ENCODE measurements at places on chromosomes 2 and 18.

DNA sequence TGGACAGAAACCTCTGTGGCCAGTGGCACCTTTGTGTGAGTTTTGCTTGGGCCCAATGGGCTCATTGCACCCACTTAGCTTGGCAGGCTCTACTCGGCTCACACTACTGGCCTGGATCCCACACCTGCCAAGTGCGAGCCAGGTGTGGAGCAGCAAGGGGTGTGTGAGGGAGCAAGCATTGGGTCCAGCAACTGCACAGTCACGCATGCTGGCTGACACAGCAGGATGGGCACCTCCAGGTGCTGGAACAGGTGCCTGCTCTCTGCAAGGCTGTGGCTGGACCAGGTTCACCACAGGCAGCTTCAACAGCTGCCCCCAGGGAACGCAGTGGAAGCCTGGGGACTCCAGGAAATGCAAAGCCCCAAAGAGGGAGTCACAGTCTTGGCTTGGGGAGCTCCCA is 94.2 kb downstream of the DOK6 start:
- H3K4me3 ChIP-seq, result no peak overlapping the region
- no peak for DNase-seq
- no peak overlapping the region for H3K27ac ChIP-seq
- H3K4me1 ChIP-seq, result no peaks in the 10 kb centered on the region
- H3K36me3 ChIP-seq, result no peaks in the 10 kb centered on the region

DNA sequence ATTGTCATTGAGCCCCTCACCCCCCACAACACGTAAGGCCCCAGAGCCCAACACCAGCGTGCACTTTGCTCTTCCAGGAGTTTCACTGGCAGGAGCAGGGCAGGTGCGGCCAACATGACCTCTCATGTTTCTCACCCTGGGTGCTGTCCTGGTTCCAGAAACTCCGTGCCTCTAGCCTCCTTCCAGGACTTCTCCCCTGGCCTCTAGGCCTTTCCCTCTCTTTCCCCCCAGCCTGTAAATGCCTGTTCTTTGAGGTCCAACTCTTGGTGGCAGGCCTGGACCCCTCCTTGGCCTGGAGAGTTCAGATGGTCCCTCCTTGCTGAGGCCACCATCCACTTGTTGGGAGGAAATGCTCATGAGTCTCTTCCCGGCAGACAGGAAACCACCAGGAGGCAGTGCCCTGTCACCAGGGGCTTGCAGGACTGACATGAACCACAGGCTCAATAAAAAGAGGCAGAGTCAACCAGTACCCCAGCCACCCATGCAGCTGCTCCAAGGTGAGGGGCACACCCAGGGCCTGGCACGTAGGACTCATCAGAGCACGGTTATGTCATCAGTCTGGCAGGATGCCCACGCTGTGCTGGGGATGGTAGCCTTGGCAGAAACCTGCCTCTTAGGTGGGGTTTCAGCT is 1.5 kb downstream of the MALL start:
- peak overlapping the region; percentile 71 for H3K4me3 ChIP-seq
- DNase-seq, result no peak
- H3K36me3 ChIP-seq, result no peaks in the 10 kb centered on the region
- peak overlapping the region; percentile 90 for H3K27ac ChIP-seq

DNA sequence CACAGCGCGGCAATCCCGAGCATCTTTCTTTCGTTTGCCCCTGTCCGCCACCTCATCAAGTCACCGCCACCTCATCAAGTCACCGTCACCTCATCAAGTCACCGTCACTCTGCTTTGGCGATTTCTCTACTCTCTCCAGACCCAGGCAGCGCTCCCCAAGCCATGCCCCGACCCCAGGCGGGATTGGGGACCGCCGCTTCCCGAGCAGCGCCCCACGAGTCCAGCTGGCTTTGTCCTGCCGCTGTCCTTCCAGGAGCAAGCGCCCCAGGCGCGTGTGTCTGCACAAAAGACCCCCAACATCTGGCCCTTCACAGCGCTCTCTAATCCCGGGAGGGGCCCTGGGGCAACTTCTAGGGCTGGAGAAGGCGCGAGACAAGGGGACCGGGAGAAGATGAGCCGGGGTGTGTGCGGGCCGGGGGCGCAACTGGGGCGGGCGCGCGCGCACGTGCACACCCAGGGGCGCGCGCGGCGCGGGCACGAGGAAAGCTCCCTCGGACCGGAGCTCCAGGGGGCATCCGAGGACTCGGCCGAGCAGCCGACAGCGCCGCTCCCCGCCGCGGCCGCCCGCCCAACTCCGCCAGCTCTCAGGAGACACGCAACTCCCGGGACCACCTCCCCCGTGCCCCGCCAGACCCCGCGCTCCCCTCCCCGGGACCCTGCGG is 633 bp upstream of the RNF152 start:
- H3K36me3 ChIP-seq, result no peaks in the 10 kb centered on the region
- H3K4me1 ChIP-seq, result peaks cover 8% of the 10 kb centered on the region
- DNase-seq, result no peak
- peak overlapping the region; percentile 90 for H3K4me3 ChIP-seq
- no peaks in the 10 kb centered on the region for H3K27me3 ChIP-seq

DNA sequence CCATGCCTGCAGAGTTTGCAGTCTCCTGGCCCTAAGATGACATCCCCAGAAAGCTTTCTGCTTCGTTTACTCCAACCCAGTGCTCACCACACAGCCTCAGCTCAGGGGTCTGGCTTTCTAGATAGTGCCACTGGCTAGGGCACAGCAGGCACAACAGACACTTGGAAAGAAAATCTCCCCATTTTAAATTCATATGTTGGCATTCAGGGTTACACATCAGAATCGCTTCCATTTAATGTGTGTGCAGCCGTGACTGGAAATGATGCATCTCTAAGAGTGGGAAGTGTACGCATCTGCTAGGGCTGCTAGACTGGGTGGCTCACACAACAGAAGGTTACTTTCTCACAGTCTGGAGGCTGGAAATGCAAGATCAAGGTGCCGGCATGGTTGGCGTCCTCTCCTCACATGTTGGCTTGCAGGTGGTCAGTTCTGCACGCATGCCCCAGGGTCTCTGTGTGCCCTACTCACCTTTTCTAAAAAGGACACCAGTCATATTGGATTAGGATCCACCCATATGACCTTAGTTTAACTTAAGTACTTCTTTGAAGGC is 329.4 kb upstream of the RAB12 start:
- DNase-seq, result no peak
- H3K4me1 ChIP-seq, result no peaks in the 10 kb centered on the region
- H3K27me3 ChIP-seq, result no peaks in the 10 kb centered on the region
- no peak overlapping the region for H3K4me3 ChIP-seq
- H3K27ac ChIP-seq, result no peak overlapping the region

DNA sequence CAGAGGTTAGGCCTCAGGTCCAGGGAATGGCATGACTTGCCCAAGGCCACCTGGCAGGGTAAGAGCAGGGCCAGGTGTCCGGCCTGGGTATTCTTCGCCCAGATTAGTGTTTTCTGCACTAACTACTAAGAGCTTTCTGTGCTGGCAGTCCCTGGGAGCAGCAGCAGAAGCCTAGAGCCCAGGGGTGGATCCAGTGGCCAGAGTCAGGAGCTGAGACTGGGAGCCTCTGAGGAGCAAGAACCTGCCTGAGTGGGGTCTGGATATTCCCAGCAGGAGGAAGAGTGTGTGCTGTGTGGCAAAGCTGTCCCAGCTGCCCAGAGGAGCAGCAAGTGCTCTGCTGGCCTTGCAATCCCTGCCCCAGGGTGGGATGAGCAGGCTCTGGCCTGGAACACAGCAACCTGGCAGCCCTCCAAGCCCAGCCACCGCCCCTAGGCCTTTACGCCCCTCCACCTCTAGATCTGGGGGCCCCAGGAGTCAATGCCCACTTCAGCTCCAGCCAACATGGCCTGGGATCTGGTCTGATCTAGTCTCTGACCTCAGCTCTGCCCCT is 30.7 kb upstream of the GPAT2 start:
- no peaks in the 10 kb centered on the region for H3K27me3 ChIP-seq
- no peak overlapping the region for H3K27ac ChIP-seq
- no peak for DNase-seq

DNA sequence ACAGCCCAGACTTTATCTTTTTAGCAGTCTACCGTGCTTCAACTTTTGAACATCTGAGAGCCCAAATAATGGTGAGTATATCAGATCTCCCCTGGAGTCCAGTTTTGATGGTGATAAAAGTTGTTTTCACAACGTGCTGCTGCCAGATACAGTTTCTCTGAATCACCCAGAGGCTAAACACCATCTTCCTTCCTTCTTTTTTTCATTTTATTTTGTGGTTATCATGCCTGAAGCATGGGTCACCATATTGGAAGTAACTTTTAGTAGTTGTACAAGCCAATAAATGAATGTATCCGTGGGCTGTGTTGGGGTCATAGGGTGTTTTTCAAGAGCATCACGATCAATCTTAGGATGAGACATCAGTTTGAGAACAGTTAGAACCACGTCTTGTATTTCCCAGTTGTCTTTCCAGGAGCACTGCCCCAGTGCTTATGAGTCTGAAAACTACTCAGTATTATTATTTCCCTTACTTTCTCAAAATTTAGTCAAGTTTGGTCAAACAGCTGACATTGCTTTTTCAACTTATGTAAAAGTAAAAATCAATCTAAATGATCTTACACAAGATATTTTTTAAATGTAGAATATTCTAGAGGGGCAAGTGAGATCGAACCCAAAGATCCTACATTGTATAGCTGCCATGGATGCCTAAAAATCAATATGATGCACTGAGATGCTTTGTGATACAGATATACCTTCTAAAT is 311.4 kb downstream of the CTNNA2 start:
- no peaks in the 10 kb centered on the region for H3K27me3 ChIP-seq
- no peaks in the 10 kb centered on the region for H3K4me1 ChIP-seq
- no peak overlapping the region for H3K4me3 ChIP-seq
- no peaks in the 10 kb centered on the region for H3K36me3 ChIP-seq

GRCh38 chr2:27965841-27966240 is 75.3 kb downstream of the BABAM2 start:
- no peak overlapping the region for H3K27ac ChIP-seq
- H3K4me3 ChIP-seq, result no peak overlapping the region
- DNase-seq, result no peak
- H3K4me1 ChIP-seq, result peaks cover 20% of the 10 kb centered on the region
- H3K36me3 ChIP-seq, result no peaks in the 10 kb centered on the region

DNA sequence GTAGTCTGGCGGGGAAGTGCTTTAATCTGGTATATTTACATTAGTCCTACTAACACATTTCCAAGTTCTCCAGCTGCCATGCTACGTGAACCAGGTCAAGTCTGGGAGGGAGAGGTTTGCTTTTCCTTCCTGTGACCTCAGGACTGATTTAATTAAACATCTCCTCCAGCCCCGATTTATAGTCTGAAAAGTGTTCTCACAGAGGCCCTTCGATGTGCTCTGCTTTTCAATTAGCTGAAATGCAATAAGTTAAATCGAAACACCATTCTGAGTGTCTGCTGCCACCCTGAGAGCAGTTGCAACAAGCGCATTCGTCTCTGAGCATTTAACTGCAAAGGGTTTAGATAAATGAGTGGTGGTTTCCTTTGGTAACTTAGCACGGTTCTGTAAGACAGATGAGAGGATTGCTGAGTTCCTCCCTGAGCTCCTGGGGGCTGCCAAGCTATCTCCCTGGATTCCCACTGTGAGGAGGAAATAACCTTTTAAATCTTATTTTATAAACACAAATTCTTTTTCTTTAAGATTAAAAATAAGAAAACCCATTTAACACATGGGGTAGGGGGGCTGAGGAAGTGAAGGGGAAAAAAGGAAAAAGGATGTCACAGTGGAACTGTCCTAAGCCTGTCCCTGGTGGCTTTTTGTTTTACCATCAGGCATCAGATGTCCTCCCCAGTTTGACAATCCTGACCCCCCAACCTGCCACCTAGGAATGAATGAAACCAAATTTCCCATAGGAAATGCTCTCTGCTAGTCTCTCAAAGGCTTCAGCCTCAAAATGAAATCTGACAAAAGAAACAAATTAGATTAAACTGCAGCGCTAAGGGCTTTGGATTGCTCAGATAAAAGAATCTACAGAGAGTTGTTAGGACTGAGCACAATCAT is 56.5 kb upstream of the CREB1 start:
- no peaks in the 10 kb centered on the region for H3K4me1 ChIP-seq
- H3K27ac ChIP-seq, result peak overlapping the region; percentile 18
- H3K36me3 ChIP-seq, result no peaks in the 10 kb centered on the region
- no peak for DNase-seq

Measured in esophagus squamous epithelium (tissue), 5 donors.